ENCODE measurements at places on chromosomes 13 and 19. TPM values are rescaled to one million over a fixed set of nuclear protein-coding genes. Genes with fewer than 3 reads are reported as not detected.

- H3K4me1 ChIP-seq = no peaks in the 10 kb centered on the region
- H3K27me3 ChIP-seq = no peaks in the 10 kb centered on the region
- H3K4me3 ChIP-seq = no peak overlapping the region
- DNase-seq = no peak
- no peak overlapping the region for H3K27ac ChIP-seq
Measured at GRCh38 chr13:32837307-32837972, 178.8 kb upstream of the KL start.

DNA sequence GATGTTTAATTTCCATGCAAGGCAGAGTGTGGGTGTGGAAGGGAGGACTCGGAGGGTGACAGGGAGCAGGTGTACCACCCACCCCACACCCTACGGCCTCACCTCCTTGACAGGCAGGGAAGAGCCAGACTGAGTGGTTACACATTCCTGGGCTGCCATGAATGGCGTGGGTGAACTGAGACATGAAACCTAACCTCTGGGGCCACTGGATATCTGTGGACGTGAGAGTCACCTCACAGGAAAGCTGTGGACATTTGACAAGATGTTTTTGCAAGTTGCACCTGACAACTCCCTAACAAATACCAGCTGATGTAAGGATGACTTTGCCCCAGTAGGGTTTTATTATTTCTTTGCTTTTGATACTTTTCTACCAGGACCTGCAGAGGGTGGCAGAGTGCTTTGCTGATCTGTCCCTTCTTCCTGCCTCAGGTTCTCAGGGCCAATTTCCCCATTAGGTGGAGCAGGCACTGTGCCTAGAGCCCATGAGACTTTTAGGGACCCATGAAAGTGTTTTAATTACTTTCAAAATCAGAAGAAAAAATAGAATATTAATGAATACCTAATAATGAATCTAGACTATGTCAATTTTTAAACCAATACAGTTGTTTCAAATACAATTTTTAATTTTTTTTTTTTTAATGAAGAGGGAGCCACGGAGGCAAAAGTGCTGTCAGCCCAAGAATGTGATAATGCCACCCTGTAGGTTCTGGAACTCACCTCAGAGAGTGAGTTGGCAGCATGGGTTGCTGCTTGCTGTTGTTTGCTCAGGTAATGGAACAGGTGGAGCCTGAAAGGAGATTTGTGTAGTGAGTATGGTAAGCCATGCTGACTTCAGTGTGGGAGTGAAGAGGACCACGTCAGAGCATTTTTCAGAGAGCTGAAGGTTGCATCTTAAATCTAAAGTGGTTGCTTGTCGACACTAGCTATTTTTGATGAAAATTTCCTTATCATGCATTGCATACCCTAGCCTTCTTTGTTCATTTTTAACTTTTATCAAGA, 58.0 kb upstream of the CYSLTR2 start:
- no peaks in the 10 kb centered on the region for H3K36me3 ChIP-seq
- no peaks in the 10 kb centered on the region for H3K4me1 ChIP-seq
- H3K27ac ChIP-seq = peak overlapping the region; percentile 14

- H3K4me3 ChIP-seq = no peak overlapping the region
- no peaks in the 10 kb centered on the region for H3K4me1 ChIP-seq
- H3K27ac ChIP-seq = no peak overlapping the region
- no peak for DNase-seq
Measured at GRCh38 chr19:31126236-31126635, 223.0 kb downstream of the TSHZ3 start.

DNA sequence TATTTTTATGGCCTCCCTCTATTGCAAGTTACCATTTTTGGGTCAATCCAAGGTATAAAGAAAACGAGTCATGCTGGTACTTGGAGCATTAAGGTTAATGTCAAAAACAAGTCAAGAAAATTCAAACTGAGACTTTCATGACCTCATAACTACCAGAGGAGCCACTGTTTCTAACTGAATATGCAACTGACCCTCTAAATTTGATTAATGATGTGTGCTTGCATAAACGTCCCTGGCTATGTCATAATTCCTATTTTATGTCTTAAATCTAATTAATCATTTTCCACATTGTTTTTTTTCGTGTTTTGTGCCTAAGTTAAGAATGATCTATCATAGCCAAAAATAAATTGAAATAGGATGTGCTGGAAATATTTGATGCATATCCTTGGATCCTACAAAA, 396.7 kb upstream of the GPC6 start:
- DNase-seq = no peak
- H3K27ac ChIP-seq = no peak overlapping the region
- H3K36me3 ChIP-seq = no peaks in the 10 kb centered on the region

- H3K27me3 ChIP-seq = peaks cover 10% of the 10 kb centered on the region
- H3K4me3 ChIP-seq = no peak overlapping the region
- H3K4me1 ChIP-seq = no peaks in the 10 kb centered on the region
- no peak for DNase-seq
Measured at GRCh38 chr13:52749419-52749818, 9.8 kb upstream of the CNMD start.

GRCh38 chr13:108944760-108945159, 315.3 kb downstream of the MYO16 start:
- peaks cover 2% of the 10 kb centered on the region for H3K27me3 ChIP-seq
- H3K4me3 ChIP-seq = no peak overlapping the region
- no peaks in the 10 kb centered on the region for H3K4me1 ChIP-seq
- no peaks in the 10 kb centered on the region for H3K36me3 ChIP-seq
- H3K27ac ChIP-seq = no peak overlapping the region

GRCh38 chr19:3456925-3457527, 23.3 kb downstream of the SMIM24 start:
- no peak for DNase-seq
- H3K27me3 ChIP-seq = no peaks in the 10 kb centered on the region
- no peaks in the 10 kb centered on the region for H3K36me3 ChIP-seq
- no peaks in the 10 kb centered on the region for H3K4me1 ChIP-seq

LILRB2 gene
- 0.14 TPM for polyA plus RNA-seq

DNA sequence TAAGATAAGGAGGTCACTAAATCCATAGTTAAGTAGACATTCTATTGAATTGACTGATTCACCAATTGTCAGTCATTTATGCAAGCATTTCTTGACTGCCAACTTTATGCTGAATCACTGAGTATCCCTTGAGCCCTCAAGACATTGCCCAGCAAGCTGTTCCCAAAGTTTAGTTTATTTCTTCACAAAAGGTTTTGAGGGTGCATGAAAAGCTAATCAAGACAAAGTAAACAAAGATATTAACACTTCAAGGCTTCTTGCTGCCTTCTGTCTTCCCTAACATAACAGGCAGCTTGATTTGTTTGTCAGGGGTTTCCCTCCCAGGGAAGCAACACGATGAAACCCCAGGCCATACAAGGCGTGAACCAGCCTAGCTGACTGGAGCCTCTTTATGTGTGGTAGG, 374.4 kb downstream of the SPRY2 start:
- no peak overlapping the region for H3K27ac ChIP-seq
- DNase-seq = no peak
- no peaks in the 10 kb centered on the region for H3K27me3 ChIP-seq
- H3K4me1 ChIP-seq = no peaks in the 10 kb centered on the region

DNA sequence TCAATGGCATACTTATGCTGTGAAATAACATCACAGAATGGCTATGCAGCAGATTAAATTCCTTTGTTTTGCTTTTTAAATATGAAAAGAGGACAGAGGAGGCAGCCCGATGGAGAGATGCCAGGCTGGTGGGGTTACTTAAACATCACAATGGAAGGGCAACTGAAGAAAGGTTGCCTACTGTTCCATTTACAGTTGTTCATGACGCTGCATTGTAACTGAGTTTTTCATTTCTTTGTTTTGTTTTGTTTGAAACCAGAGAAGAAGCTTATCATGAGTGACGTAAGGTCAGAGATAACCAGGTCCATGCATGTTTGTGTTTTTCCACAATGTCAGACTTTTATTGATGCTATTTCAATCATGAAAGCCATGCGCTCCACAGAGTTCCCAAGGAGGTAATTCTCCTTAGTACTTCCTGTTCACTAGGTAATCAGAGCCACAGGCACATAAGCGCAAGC, 273.8 kb downstream of the LHFPL6 start:
- H3K27me3 ChIP-seq = no peaks in the 10 kb centered on the region
- no peaks in the 10 kb centered on the region for H3K36me3 ChIP-seq
- no peaks in the 10 kb centered on the region for H3K4me1 ChIP-seq
- H3K4me3 ChIP-seq = no peak overlapping the region
- DNase-seq = no peak

PRODH2 gene
- not detected for polyA plus RNA-seq

ECSIT gene
- 25.6 TPM for polyA plus RNA-seq

DNA sequence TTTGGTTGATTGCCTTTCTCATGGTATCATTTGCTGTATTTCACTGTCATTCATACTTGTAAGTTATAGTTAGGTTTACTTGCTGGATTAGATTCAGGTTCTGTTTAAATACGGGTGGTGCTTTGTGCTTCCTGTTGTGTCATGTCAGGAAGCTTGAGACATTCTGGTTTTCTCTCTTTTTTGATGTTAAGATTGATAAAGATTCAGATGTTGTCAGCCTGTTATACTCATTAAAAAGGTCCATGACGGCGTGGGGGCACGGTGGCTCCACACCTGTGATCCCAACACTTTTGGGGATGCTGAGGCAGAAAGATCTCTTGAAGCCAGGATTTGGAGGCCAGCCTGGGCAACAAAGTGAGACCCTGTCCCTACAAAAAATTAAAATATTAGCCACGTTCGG, 45.7 kb downstream of the NAA16 start:
- H3K36me3 ChIP-seq = peaks cover 2% of the 10 kb centered on the region
- DNase-seq = peak; percentile 10
- peaks cover 36% of the 10 kb centered on the region for H3K4me1 ChIP-seq

IZUMO2 gene
- polyA plus RNA-seq = not detected

FOXA3 gene
- not detected for polyA plus RNA-seq

DNA sequence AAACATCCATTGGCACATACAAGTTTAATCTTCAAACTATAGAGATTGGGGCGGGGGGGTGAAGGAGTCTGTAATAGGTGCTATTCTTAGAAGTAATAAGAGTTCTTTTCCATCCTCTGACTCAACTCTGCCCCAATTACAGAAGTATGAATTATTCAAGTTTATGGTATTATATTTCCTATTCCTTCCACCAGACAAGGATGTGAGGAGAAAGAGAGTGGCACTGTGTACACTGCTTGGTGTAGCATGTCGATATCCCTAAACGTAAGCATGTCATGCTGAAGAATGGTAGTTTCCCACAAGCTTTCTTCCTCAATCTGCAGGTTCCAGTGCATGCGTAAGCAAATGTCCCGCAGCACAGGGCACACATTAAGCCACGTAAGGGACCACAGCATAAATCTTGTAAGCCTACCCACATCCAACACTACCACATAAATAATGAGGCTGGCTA, 14.1 kb downstream of the BRD4 start:
- H3K27me3 ChIP-seq = no peaks in the 10 kb centered on the region
- H3K36me3 ChIP-seq = no peaks in the 10 kb centered on the region
- peak overlapping the region; percentile 74 for H3K4me3 ChIP-seq
- DNase-seq = no peak
- H3K27ac ChIP-seq = peak overlapping the region; percentile 83
- peaks cover 85% of the 10 kb centered on the region for H3K4me1 ChIP-seq

DNA sequence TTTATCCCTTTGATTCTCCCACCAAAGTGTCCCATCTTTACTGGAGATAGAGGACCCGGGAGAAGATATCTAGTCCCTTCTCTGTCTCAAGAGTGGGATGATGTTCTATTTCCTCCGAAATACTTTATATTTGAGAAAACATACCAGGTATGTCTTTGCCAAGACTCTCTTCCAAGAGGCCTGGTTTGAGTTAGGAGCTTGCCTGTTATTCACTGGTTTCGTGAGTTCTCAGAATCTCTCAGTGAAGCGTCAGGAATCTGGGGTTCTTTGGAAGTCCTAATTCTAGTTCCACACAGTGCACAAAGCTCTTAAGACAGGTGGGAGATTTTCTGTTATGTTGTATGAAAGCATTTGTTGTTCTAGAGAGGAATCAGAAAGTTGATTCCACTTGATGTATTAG, 182.0 kb downstream of the DNAJC15 start:
- H3K27ac ChIP-seq = no peak overlapping the region
- no peaks in the 10 kb centered on the region for H3K4me1 ChIP-seq
- H3K27me3 ChIP-seq = peaks cover 2% of the 10 kb centered on the region
- DNase-seq = no peak
- H3K36me3 ChIP-seq = no peaks in the 10 kb centered on the region

GRCh38 chr19:2534423-2535013, 58.6 kb downstream of the GADD45B start:
- no peaks in the 10 kb centered on the region for H3K36me3 ChIP-seq
- DNase-seq = no peak
- H3K4me1 ChIP-seq = peaks cover 5% of the 10 kb centered on the region
- H3K27ac ChIP-seq = no peak overlapping the region
- H3K4me3 ChIP-seq = no peak overlapping the region

GRCh38 chr19:41637484-41637883, 10.6 kb upstream of the CEACAM4 start:
- no peak overlapping the region for H3K27ac ChIP-seq
- no peaks in the 10 kb centered on the region for H3K36me3 ChIP-seq
- no peaks in the 10 kb centered on the region for H3K4me1 ChIP-seq
- H3K4me3 ChIP-seq = no peak overlapping the region
